K562 (cell line): ENCODE measurements at places on chromosomes 12 and 14.

DNA sequence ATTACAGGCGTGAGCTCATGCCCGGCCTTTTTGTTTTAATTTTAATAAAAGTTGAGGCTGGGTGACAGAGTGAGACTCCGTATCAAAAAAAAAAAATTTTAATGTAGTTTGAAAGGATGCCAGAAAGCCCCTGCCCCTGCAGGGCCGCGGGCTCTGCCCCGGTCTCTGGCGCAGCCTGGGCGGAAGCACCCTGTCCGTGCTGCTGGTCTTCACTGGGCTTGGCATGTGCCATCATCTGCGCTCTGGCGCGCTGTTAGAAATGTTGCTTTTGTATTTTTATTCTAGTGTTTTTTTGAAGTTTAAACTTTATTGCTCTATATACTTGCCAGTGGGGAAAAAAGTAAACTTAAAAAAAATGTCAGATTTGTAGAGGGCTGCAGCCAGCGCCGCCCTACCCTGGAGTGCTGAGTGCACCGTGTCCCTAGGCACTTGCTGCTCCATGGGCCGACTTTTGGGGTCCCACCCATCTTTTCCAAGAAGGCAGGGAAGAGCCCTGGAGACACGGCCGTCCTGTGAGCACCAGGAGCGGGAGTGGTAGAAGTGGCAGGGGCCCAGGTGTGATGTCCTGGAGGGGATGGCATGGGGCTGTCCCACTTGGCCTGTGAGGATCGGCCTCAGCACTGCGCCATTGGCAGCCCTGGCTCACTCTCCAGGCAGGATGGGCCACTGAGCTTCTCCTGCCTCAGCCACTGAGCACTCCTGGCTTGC is 4.0 kb downstream of the MTA1 start:
- no peak overlapping the region for H3K4me3 ChIP-seq
- H3K36me3 ChIP-seq, result peaks cover 55% of the 10 kb centered on the region; the same call in 2 of the 3 replicates
- no peak overlapping the region for H3K27ac ChIP-seq

GRCh38 chr12:6062757-6063735 is 61.4 kb downstream of the VWF start:
- peak; percentile 43 for DNase-seq
- no peak overlapping the region for H3K27ac ChIP-seq
- peaks cover 30% of the 10 kb centered on the region for H3K27me3 ChIP-seq
- H3K4me3 ChIP-seq, result no peak overlapping the region
- H3K36me3 ChIP-seq, result no peaks in the 10 kb centered on the region

GRCh38 chr12:7431993-7432685 is 11.8 kb downstream of the CD163L1 start:
- H3K27ac ChIP-seq, result no peak overlapping the region
- no peak for DNase-seq
- no peaks in the 10 kb centered on the region for H3K27me3 ChIP-seq

- no peaks in the 10 kb centered on the region for H3K27me3 ChIP-seq
- DNase-seq, result no peak
- peak overlapping the region; percentile 74 for H3K4me3 ChIP-seq
- H3K4me1 ChIP-seq, result peaks cover 8% of the 10 kb centered on the region
- H3K27ac ChIP-seq, result peak overlapping the region; percentile 95
Observed at GRCh38 chr12:48351022-48351708, 446 bp upstream of the ZNF641 start.

DNA sequence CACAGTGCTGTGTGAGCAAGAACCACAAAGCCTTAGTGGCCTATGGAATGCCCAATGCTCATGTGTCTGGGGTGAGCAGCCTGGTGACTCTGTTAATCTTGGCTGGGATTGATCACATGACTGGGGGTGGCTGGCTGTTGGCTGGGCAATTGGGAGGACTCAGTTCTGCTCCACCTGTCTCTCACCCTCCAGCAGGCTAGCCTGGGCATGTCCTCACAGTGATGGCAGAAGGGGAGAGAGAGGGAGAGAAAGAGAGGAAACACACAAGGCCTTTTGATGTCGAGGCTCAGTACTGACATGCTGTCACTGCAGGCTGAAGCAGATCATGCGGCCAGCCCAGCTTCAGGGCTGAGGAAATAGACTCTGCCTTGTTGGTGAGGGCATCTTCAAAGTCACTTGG is 136.8 kb downstream of the TBX5 start:
- no peak overlapping the region for H3K27ac ChIP-seq
- no peak for DNase-seq
- H3K36me3 ChIP-seq, result no peaks in the 10 kb centered on the region
- H3K27me3 ChIP-seq, result no peaks in the 10 kb centered on the region

DNA sequence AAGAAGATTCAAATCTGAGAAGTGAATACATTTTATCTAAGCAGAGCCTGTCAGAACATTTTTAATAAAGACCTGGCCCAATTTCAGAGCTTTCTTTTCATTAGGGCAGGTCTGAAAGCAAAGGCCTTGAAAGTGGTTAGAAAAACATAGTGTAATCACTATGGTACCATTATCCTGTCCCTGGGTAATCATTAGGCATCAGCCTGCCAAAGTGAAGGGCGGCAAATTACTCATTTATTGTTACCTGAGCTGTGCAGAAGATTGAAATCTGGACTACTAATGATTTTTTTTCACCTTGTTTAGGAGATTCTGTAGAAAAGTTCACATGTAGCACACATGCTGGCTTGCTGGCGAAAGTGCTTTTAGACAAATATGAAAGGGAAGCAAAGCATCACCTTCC is 92.6 kb upstream of the PRKD1 start:
- H3K27me3 ChIP-seq, result no peaks in the 10 kb centered on the region
- H3K4me3 ChIP-seq, result no peak overlapping the region

GRCh38 chr14:96795109-96795828 is 1.9 kb upstream of the VRK1 start:
- no peak for DNase-seq
- peaks cover 10% of the 10 kb centered on the region; the same call in 1 of the 2 replicates for H3K4me1 ChIP-seq
- no peaks in the 10 kb centered on the region for H3K36me3 ChIP-seq
- peaks cover 2% of the 10 kb centered on the region; the same call in 1 of the 3 replicates for H3K27me3 ChIP-seq
- H3K4me3 ChIP-seq, result no peak overlapping the region

DNA sequence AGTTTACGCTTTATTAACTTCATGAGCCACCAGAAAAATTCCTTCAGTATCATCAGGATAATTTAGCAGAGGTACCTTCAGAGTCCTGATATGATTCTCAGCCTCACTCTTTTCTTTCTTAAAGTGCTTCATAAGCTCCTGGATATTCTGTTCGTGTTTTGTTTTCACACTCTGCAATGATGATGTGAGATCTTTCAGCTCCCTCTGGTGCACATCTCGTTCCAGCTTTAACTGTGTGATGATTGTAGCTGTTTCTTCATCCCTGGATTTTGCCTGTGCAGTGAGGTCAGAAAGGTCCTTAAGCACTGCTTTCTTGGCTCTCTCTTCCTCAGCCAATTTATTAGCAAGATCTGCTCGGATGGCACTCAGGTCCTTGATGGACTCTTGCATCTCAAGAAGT is 156.7 kb downstream of the CEP128 start:
- H3K27me3 ChIP-seq, result no peaks in the 10 kb centered on the region
- no peak for DNase-seq

DNA sequence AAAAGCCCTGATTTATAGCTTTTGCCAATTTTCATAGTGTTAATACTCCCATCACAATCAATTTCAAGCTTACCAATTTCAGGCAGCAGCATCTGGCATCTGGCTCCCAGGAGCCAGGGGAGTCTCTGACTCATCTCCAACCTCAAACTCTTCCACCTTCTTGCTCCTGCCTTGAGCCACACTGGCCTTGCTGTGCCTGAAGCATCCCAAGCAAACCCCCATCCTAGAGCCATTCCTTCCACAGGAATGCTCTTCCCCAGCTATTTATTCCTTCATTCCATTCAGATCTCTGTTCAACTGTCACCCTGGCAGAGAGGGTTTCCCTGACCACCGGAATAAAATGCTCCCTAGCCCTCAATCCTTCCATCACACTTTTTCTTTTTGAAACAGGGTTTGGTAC is 13.9 kb upstream of the PPP1CC start:
- no peak for DNase-seq
- H3K36me3 ChIP-seq, result no peaks in the 10 kb centered on the region
- H3K27me3 ChIP-seq, result no peaks in the 10 kb centered on the region
- no peak overlapping the region for H3K4me3 ChIP-seq

DNA sequence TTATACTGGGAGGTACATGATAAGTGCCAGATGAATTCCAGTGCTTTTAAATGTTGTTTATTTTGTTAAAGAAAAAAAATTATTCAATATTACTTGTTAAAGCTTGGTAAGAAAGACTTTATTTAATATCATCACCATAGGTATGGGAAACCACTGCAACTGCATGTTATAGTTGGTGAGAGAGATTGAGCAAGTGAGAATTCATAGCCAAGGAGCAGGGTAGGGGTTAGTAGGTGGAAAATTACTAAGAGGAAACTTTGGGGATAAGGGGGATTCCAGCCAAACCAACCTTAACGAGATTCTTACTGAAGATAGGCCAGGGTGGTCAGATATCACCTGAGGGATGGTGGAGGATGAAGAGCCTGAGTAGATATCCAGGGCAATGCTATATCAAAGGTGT is 38.4 kb downstream of the SLC16A7 start:
- DNase-seq, result no peak
- H3K27me3 ChIP-seq, result no peaks in the 10 kb centered on the region
- H3K27ac ChIP-seq, result no peak overlapping the region
- no peak overlapping the region for H3K4me3 ChIP-seq
- H3K4me1 ChIP-seq, result no peaks in the 10 kb centered on the region
